ENCODE measurements at places on chromosomes 11 and 22.

- no peak for DNase-seq
Measured at GRCh38 chr11:548700-549603, 11.6 kb downstream of the LMNTD2 start.

- no peak for DNase-seq
Measured at GRCh38 chr11:86198139-86198538, 46.4 kb upstream of the EED start.

DNA sequence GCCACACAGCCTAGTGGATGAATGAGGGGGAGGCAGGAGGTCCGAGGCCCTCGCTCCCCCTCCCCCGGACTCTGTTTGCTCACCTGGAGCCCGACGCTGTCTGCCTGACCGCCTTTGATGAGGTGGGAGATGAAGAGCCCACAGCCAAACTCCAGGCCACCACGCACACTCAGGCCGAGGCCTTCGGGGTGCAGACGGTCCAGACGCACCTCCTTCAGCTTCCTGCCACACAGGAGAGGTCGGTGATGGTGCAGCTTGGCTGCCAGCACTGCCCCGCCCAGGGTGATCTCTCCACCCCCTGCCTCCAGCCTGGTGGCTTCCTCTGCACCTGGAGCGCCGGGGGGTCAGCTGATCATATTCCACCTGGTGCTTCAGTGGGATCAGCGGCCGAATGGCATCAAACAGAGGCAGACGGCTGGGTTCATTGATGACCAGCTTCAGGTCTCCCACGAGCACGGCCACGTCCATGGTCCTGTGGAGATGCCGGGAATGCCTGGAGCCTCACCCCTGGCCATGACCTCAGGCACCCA is 13.1 kb downstream of the USH1C start:
- no peak for DNase-seq

DNA sequence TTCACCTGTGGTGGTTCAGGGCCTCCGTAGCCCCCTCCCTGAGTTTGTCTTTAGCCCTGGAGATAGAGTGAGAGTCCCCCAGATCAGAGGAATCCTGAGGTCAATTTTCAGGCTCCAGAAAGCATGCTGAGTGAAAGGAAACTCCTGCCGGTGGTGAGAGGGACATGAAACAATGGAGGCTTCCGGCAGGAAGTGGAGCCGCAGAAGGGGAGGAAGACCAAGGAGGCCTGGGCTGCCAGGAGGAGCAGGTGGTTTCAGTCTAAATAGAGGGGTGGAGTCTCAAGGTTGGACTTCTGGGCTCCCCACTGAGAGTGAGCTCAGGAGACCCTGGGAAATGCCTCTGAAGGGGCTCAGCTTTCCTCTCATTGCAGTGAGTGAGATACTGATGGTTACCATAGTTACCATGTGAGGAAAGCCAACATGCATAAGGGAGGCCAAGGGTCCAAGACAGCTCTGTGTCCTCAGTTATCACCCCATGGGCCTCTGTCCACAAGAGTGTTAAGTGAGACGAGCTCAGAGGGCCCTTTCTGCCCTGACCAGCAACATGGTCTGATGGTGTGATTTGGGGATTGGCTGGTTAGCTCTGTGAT is 10.7 kb downstream of the SLCO2B1 start:
- no peak for DNase-seq

DNA sequence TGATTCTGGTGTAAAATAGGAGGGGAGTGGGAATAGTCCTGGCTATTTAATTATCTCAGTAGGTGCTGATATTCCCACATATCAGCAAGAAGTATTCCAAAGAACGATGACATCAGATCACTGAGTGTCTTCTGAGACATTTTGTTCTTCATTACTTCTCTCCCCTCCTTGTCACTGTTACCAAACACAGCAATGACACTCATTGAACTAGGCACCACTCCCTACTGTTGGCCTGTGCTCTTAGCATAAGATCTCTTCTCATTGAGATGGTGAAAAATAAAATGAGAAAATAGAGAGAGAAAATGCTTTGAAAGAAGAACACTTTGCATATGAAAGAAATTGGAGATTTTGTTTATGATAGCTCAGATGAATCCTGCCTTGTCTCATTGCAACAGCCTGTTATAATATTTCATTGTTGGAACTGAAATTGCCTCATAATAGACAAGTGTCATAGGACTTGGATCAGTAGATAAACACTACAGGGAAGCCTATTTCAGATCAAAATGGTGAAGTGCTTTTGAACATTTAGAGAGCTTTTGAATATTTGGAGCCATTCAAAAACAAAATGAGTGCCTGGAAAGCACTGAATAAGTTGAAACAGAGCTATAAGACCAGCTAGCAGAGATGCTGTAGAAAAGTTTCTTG is 11.3 kb upstream of the ETS1 start:
- no peak for DNase-seq
